B cell (primary cell): ENCODE measurements at places on chromosomes 2 and 18. TPM values are rescaled to one million over a fixed set of nuclear protein-coding genes. Genes with fewer than 3 reads are reported as not detected.

The AFF3 gene
- polyA plus RNA-seq, result 117 and 192 TPM in 2 replicates

The RESP18 gene
- polyA plus RNA-seq, result not detected in 2 replicates

The TCF7L1 gene
- 0.46 and 0.81 TPM in 2 replicates for polyA plus RNA-seq

The SGPP2 gene
- polyA plus RNA-seq, result 0.52 and 1.5 TPM in 2 replicates
